ENCODE measurements at places on chromosomes 2 and 18. TPM values are rescaled to one million over a fixed set of nuclear protein-coding genes. Genes with fewer than 3 reads are reported as not detected.

STARD6 gene
- total RNA-seq, result not detected

TTN gene
- total RNA-seq, result 2.8 TPM

GRCh38 chr2:68404164-68404563 lies 39.1 kb downstream of the PLEK start:
- H3K4me1 ChIP-seq, result no peaks in the 10 kb centered on the region
- H3K27ac ChIP-seq, result no peak overlapping the region
- H3K36me3 ChIP-seq, result no peaks in the 10 kb centered on the region
- DNase-seq, result no peak

DNA sequence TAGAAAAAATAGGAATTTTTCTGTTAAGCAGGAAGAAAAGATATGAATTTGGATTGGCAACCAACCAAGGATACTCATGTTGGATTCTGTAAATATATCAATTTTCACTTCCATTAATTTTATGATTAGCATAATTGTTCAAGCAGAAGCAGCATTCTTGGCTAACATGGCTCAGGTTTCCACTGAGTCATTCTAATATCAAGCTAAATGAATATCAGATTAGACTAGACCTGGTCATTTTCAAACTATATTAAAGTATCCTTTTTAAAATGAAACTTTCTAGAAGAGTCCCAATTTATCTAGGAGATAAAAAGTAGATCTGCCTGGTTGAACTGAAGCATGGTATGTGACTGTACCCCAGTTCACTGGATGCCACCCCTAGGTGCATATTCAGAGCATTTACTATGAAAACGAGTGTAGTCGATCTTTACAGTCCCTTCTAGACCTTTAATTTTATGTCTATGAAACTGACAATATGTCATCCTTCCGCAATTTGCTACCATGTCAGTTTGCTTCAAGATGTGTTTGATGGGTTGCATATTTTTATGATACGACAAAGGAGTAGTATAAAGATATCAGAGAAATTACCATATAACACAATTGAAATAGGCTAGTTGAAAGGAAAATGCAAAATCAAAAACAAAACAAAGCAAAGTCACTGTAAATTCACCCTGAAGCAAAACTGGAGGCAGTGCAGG lies 704.9 kb downstream of the ERBB4 start:
- DNase-seq, result no peak
- no peaks in the 10 kb centered on the region for H3K27me3 ChIP-seq
- H3K4me1 ChIP-seq, result no peaks in the 10 kb centered on the region
- no peak overlapping the region for H3K27ac ChIP-seq

DNA sequence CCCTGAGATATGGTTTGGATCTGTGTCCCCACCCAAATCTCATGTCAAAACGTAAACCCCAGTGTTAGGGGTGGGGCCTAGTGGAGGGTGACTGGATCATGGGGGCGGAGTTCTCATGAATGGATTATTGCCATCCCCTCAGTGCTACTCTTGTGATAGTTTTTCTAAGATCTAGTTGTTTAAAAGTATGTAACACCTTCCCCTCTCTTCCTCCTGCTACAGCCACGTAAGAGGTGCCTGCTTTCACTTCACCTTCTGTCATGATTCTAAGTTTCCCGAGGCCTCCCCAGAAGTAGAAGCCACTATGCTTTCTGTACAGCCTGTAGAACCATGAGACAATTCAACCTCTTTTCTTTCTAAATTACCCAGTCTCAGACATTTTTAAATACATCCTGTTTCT lies 16.9 kb downstream of the PUM2 start:
- no peak overlapping the region for H3K27ac ChIP-seq
- no peak overlapping the region for H3K4me3 ChIP-seq
- no peak for DNase-seq
- H3K4me1 ChIP-seq, result peaks cover 60% of the 10 kb centered on the region

- H3K27ac ChIP-seq, result peak overlapping the region; percentile 37
- peaks cover 22% of the 10 kb centered on the region for H3K4me1 ChIP-seq
- no peaks in the 10 kb centered on the region for H3K36me3 ChIP-seq
These were observed 220.5 kb upstream of the RAB6C start for GRCh38 chr2:129758784-129759471.

Measured in esophagus muscularis mucosa (tissue), 4 donors.